ENCODE measurements at places on chromosomes 1 and 21. TPM values are rescaled to one million over a fixed set of nuclear protein-coding genes. Genes with fewer than 3 reads are reported as not detected.

GRCh38 chr1:20194224-20194623, 7.9 kb upstream of the PLA2G2C start:
- no peaks in the 10 kb centered on the region for H3K36me3 ChIP-seq
- DNase-seq = no peak
- H3K27me3 ChIP-seq = peaks cover 6% of the 10 kb centered on the region
- H3K4me3 ChIP-seq = no peak overlapping the region
- H3K27ac ChIP-seq = no peak overlapping the region
- peaks cover 6% of the 10 kb centered on the region for H3K4me1 ChIP-seq

DNA sequence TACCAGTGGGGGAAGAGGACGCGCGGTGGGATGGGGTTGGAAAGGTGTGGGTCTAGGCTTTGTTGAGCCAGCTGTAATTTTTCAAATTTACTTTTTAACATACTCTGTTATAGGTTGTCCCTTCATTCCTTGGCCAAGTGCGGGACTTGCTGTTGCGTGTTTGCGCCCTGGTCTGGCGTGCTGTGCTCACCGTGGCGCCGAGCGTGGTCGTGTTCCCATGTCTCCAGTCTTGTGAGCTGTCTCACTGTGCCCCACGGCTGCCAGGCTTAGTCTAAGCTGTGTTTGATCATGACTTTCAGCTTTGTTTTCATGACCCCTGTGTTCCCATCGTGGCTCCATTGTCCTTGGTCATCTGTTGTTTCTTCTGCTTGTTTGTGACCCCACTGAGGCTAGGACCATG, 26.0 kb downstream of the TRAPPC10 start:
- H3K27me3 ChIP-seq = no peaks in the 10 kb centered on the region
- H3K36me3 ChIP-seq = peaks cover 15% of the 10 kb centered on the region
- H3K4me1 ChIP-seq = no peaks in the 10 kb centered on the region
- H3K4me3 ChIP-seq = no peak overlapping the region
- no peak for DNase-seq
- H3K27ac ChIP-seq = no peak overlapping the region

DNA sequence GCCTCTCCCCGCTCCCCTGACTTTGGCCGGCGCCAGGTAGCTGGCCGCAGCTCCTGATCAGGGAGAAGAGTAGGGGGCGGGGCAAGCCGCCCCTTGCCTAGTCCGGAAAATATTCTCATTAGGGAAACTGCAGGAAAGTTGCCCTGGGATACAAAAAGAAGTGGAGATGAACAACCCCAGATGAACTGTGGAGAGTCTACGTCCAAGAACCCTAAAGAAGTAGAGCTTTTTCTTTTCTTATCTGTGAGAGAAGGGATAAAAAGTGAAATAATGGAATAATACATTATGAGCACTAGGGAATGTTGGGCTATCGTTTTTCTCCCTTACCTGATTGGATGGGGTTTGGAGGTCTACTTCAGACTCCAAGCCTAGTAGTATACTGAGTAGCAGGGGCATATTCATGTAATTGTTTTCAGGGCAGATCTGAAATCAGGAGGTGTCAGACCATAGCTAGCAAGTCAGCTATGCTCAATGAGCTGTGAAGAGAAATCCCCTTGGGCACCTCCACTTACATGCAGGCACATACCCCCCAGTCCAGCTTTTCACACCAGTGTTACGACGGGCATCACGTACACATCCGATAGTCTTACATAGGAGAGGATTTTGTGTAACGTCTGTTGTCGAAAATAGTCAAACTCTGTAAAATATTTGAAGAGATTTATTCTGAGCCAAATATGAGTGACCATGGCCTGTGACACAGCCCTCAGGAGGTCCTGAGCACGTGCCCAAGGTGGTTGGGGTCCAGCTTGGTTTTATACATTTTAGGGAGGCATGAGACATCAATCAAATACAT, 1.7 kb upstream of the DUSP10 start:
- DNase-seq = no peak
- H3K36me3 ChIP-seq = no peaks in the 10 kb centered on the region
- no peaks in the 10 kb centered on the region for H3K27me3 ChIP-seq
- H3K27ac ChIP-seq = no peak overlapping the region

DNA sequence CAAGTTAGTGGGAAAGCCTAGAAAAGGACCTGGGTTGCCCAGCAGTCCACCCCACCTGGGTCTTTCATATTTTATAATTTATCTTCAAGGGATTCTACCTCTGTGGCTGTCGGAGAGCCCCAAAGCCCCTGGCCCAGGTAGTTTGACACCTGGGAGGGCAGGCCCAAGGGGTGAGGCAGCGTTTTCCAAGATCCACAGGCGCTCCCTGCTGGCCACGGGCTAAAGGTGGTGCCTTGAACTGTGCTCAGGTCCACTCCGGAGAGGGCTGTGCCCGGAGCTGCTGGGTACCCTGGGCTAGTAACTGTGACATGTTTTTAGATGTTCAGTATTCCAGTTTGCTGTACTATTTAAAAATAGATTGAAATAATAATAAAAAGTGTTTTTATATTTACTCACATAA, 37.2 kb upstream of the CRNN start:
- no peak overlapping the region for H3K27ac ChIP-seq
- peaks cover 43% of the 10 kb centered on the region for H3K27me3 ChIP-seq
- DNase-seq = peak; percentile 42

DNA sequence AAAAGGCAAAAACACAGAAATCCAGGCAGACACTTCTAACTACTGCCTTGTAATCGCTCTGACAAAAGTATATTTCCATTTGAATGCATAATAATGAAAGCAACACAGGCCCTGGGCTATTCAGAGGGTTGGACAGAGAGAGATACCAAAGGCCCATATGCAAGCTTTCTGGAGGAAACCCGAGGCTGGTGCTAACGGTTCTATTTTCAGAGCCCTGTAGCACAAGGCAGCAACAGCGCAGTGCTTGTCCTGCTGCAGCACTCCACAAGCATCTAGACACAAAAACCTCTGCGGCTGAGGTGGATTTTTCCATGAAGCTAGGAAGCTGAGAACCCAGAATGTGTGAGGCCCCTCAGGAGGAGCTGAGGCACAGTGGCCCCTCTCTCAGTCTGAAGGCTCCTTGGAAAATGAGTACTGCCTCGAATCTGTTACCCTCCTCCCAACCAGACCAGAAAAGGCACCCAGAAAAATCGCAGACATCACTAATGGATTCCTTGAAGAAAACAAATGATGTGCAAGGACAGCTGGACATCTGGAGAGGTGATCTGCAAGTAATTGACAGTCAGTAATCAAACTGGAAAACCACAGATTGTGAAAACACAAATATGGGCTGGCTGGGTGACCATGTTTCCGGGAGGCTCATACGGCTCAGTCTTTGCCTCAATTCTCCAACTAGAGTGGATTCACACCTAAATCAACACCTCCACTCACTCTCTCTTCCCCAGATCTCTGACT, 54.0 kb downstream of the COLGALT2 start:
- DNase-seq = no peak
- H3K36me3 ChIP-seq = peaks cover 3% of the 10 kb centered on the region
- no peaks in the 10 kb centered on the region for H3K27me3 ChIP-seq
- no peak overlapping the region for H3K27ac ChIP-seq

DNA sequence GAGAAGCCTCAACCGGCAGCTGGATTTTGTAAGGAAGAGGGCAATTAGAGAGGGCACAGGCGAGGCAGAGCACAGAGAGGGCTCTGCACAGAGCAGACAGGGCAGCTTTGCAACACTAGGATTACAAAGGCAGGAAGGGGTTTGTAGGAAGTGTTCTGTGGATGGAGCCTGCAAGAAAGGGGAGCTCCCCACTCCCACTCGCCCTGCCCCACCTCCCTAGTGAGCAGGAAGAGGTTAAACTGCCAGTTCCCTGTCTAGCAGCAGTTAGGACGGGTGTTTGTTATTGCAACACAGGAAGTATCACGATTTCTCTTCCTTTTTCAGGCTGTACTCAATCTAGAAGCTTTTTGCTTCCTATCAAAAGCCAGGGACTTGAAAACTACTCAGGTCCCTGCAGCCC, 63.3 kb upstream of the LRRC8D start:
- no peak for DNase-seq
- no peak overlapping the region for H3K4me3 ChIP-seq
- H3K36me3 ChIP-seq = no peaks in the 10 kb centered on the region
- H3K27me3 ChIP-seq = peaks cover 68% of the 10 kb centered on the region
- no peak overlapping the region for H3K27ac ChIP-seq

DNA sequence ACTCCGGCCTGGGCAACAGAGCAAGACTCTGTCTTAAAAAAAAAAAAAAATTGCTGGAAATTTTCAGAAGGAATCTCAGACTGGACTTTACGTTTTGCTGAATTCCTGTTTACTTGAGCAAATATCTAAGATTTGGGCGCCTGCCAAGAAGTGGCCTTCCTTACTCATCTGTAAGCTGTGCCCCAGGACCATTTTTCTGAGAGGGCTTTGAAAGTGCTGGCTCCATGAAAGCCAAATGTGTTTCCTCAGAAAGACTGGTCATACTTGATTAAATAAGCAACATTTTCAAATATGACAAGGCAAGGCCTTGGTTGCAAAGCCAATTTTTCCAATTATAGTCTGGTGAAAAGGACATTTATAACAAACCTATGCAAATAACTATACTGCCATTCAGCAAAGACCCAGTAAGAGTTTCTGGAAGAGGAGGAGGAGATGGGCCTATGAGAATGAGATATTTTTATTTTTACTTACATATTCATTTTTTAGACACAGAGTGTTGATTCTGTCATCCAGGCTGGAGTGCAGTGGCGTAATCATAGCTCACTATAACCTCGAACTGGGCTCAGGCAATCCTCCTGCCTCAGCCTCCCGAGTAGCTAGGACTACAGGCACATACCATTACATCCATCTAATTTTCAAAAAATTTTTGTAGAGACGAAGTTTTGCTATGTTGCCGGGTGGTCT, 56.3 kb upstream of the HTR1D start:
- H3K36me3 ChIP-seq = peaks cover 6% of the 10 kb centered on the region
- no peak overlapping the region for H3K27ac ChIP-seq
- no peak overlapping the region for H3K4me3 ChIP-seq
- peaks cover 10% of the 10 kb centered on the region for H3K4me1 ChIP-seq

DNA sequence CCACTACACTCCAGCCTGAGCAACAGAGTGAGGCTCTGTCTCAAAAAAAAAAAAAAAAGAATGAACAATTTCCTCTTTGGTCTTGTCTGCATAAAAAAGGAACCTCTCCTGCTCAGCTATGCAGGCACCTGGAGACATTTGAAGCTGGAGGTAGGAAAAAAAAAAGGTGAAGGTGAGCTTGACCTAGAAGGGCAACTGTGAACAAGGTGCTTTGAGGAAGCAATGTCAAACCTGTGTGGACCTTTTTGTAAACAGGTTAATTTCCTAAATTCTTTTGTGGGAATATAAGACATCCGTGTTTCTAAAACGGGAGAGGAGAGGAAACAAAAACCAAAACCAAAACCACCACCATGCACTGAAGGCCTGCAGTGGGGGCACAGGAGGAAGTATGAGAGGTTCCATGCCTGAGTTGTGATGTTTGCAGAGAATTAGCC, 77.5 kb downstream of the SLC45A1 start:
- no peak overlapping the region for H3K4me3 ChIP-seq
- no peaks in the 10 kb centered on the region for H3K27me3 ChIP-seq
- H3K36me3 ChIP-seq = peaks cover 5% of the 10 kb centered on the region
- H3K27ac ChIP-seq = peak overlapping the region; percentile 17

GRCh38 chr1:66243548-66244130, 290.3 kb upstream of the SGIP1 start:
- DNase-seq = no peak
- no peaks in the 10 kb centered on the region for H3K27me3 ChIP-seq
- H3K4me3 ChIP-seq = no peak overlapping the region
- peaks cover 1% of the 10 kb centered on the region for H3K4me1 ChIP-seq
- H3K27ac ChIP-seq = no peak overlapping the region
- H3K36me3 ChIP-seq = no peaks in the 10 kb centered on the region

Gene HSPG2
- 397 TPM for total RNA-seq

Gene CHI3L1
- not detected for total RNA-seq
